Hematopoietic multipotent progenitor cell treated with erythropoietin and hydrocortisone succinate and interleukin-3 and kit ligand, for 15 days (in vitro differentiated cells): ENCODE measurements at places on chromosomes 16 and 17.

GRCh38 chr17:64783031-64783461, 120.9 kb upstream of the SMURF2 start:
- no peak for DNase-seq

- no peak for DNase-seq
Observed at GRCh38 chr17:82400830-82401229, 17.3 kb upstream of the HEXD start.

DNA sequence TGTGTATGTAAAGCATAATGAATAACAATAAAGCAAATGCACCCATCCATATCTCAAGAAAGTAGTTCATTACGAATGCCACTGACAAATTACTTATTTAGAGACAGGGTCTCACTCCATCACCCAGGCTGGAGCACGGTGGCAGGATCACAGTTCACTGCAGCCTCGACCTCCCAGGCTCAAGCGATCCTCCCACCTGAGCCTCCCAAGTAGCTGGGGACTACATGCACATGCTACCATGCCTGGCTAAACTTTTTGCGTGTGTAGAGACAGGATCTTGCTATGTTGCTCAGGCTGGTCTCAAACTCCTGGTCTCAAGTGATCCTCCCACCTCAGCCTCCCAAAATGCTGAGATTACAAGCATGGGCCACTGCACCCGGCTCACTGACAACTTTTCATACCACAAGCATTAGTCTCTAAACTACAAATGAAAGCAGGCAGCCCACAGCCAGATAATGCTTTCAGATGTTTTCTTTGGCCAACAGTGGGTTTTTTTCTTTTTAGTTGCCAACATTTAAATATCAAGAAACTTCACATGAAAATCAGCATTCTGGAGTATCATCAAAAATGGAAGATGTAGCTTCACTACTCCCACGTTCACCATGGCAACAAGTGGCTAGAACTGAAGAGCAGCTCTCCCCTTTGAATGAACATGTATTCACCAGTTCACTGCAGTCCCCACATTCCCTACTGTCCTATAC, 7.7 kb downstream of the ARHGAP17 start:
- DNase-seq, result no peak

- DNase-seq, result no peak
Observed at GRCh38 chr17:41594363-41594915, 7.7 kb upstream of the KRT14 start.

- no peak for DNase-seq
Observed at GRCh38 chr16:11669380-11670146, 1.3 kb downstream of the SNN start.

- no peak for DNase-seq
Observed at GRCh38 chr16:704552-705380, 835 bp downstream of the FBXL16 start.

DNA sequence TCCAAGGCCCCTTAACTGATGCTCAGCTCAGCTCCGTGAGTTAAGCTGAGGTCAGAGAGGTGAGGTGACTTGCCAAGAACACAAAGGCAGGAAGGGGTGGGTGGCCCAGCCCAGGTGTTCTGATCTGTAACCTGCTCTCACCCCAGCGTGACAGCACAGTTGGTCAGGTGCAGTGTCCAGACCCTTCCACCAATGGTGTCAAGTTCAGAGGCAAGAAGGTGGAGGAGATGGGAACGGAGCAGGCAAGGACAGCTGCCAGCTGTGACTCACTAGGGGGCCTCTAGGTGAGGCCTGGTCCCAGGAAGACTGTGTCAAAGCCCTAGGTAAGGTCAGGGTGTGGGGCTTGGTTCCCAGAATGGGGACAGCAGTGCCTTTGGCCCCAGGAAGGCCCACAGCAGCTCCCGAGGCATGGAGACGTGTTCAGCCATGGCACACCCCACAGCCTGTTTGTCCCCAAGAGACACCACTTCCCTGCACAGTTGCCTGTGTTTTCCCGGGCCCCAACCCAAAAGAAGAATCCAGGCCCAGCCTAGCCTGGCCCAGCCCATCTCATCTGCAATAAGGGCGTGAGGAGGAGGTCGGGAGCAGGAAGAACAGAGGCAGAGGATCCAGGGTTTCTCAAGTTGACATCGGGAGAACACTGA, 7.2 kb downstream of the WFIKKN2 start:
- no peak for DNase-seq

- DNase-seq, result no peak
Observed at GRCh38 chr16:3645504-3646347, 8.8 kb upstream of the DNASE1 start.

GRCh38 chr16:53692146-53692545, 11.5 kb downstream of the RPGRIP1L start:
- no peak for DNase-seq

- DNase-seq, result no peak
Observed at GRCh38 chr16:11794996-11795886, 1.8 kb downstream of the ZC3H7A start.

DNA sequence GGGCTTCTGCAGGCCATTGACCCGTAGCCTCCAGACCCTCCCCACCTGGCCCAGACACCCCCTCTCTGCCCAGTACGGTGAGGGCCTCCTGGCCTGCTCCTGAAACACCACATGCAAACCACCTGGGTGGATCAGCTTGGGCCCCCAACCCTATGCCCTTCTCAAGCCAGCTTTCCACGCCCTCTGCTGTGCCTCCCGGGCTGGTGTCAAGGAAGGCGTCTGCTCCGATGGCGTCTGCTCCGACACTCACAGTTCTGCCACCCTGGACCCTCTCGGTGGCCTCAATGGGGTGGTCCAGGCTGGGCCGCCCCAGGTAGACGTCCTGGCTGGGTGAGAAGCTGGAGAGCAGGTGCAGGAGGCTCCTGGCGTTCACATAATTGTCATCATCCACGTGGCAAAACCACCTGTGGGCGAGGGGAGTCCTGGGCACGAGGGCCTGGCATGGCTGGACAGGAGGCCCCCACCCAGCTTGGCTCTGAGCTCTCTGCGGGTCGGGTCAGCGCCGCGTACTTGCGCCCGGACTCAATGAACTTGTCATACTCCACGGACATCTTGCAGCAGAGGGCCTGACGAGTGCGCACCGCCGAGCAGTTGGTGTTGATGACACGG, 1.4 kb downstream of the RFNG start:
- no peak for DNase-seq

GRCh38 chr16:53159781-53160436, 105.1 kb downstream of the CHD9 start:
- DNase-seq, result peak; percentile 71

DNA sequence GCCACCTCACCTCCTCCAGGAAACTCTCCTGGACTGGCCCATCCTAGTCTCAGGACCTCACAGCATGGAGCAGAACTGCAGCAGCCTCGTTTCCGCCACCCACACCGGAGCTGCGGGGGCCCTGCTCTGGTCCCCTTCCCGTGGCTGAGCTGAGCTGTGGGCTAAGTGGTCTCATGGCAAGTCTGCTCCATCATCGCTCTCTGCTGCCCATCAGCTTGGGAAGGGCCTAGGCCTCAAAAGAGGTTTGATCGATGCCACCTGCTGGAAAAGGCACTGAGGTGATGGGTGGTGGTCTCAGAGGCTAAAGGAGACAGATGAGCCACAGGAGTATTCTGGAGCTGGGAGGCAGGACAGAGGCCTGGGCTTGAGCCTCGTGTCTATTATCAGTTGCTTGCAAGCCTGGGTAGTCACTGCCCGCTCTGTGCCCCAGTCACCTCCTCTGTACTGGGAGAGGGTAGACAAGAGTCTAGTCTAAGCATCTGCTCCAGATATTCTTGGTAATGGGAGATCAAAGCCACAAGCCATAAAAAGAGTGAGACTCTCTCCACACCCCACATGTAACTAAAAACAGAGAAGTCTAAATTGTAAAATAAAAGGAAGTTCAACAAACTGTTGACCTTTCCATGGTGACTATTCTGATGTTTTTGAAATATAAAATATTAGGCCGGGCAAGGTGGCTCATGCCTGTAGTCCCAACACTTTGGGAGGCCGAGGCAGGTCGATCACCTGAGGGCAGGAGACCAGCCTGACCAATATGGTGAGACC, 1.6 kb downstream of the ITGAE start:
- no peak for DNase-seq

- peak; percentile 82 for DNase-seq
Observed at GRCh38 chr16:68800257-68800875, 43.0 kb upstream of the TANGO6 start.

GRCh38 chr16:9911989-9912388, 270.2 kb downstream of the GRIN2A start:
- no peak for DNase-seq

DNA sequence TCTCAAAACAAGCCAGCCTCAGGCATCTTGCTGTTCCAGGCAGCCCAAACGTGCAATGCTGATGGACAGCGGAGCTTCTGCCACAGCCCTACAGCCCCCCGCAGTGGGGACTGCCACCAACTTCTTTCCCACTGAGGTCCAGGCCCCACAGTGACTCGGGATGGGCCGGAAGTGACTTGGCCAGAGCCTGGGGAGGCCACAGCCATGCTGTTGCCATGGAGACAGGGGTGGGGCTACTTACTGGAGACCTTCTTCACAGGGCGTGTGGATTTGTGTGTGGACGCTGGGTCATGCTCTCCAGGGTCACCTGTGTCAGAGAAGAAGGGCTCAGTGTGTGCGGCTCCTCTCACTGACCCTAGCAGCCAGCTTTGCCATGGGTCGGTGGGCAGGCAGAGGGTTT, 15.0 kb downstream of the TRIM25 start:
- peak; percentile 23 for DNase-seq

DNA sequence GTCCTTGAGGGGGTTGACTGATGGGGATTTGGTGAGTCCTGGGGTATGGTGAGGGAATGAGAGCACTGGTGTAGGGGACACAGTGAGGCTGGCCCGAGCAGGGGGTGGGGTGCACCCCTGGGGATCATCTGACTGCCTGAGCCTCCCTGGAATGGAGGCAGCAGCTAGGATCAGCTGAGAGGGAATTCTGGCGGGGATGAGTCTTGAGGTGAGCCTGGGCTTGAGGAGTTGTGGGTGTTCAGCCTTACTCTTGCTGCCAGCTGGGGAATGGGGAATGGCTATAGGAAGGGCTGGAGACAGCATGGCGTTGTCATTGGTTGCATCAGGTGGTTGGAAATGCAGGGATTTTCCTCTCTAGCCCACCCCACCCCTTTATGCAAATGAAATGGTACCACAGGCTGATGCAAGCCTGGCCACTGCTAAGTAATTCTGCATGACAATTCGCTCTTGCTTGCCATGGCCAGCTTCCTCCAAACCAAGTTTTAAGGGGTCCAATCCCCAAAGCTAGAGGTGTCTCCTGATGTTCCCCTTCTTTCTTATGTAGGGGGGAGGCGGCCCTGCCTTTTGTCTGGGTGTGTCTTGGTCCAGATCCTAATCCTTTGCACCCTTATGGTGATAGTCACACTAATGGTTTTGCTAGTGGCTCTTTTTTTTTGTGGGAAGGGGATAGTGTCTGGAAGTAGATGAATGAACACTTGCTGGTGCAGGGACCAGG, 7.5 kb downstream of the NFE2L1 start:
- peak; percentile 29 for DNase-seq

GRCh38 chr16:3001316-3001715, 11.4 kb upstream of the CLDN9 start:
- DNase-seq, result no peak

- no peak for DNase-seq
Observed at GRCh38 chr17:50170662-50171370, 5.0 kb downstream of the SGCA start.

- no peak for DNase-seq
Observed at GRCh38 chr17:69175262-69175624, 33.5 kb upstream of the ABCA6 start.

- no peak for DNase-seq
Observed at GRCh38 chr17:82200743-82201497, 11.7 kb downstream of the CCDC57 start.

DNA sequence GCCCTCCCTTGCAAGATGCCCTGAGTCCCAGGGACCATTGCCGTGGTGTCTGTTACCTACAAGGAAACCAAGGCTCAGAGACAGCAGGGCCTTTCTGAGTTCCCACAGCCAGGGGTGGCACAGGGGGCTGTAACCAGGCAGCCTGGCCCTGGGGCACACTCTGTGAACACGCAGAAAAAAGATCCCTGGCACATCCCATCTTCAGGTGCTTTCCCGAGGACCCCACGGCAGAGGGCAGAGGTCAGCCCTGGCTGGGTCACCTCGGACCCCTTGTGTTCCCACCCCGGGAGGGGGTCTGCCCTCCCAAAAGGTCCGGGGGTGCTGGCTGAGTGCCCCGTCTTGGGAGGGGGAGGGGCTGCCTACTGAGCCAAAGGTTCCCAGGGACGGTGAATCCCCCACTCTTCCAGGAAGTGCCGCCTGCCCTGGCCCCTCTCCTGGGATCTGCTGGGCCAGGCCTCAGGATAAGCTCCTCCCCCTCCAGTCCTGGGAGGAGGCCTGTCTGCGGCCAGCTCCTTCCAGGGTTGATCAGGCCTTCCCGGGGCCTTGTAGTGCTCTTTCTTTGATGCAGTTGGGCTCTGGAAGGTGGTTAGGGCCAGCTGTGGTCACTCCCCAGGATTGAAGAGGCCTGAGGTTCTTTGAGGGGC, 8.1 kb downstream of the GLIS2 start:
- DNase-seq, result no peak

DNA sequence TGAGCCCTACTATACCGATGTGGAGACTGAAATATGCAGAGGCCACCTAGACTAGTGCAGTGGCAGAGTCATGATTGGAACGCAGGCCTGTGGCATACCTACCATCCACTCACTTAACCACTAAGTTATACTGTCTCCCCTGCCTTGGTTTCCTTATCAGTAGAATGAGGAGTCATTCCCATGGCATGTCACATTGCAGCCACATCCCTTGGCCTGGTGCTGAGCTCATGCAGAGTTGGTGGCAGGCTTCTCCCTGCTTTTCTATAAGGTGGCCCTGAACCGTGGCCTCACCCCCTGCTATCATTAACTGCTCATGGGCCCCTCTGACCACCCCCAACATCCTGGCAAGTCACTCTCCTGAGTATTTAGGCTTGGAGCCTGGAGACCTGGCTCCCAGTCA, 212.5 kb downstream of the KATNIP start:
- no peak for DNase-seq

DNA sequence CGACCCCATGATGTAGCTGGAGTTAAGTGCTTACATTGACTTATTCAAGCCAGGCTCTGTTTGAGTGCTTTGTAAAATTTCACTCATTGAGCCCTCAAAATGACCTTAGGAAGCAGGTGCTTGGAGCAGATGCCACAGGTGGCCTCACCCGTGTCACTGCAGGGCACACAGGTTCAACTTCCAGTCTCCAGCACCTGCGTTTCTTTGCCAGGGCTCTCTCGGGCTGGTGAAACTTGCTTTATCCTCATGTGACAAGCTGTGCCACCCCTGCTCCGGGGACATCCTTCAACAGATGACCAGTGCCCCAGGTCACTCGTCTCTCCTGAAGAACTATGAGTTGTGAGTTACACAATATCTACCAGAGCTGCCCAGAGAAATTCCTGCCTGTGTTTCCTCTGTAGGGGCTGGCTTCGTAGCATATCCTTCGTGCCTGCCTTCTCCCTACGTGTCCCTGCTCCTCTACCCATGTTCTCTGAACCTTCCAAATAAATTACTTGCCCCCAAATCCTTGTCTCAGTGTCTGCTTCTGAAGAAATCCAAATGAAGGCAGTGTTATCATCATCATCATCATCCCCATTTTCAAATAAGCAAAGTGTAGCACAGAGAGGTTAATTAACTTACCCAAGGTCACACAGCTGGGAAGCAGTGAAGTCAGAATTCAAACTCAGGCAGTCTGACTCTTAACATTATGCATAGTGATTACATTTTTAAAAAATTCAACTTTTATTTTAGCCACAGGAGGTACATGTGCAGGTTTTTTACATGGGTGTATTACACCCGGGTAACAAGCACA, 352.5 kb downstream of the NPIPA8 start:
- DNase-seq, result no peak
